ENCODE measurements at places on chromosomes 1 and 21.
A peak's percentile ranks its signal among the peaks of the same experiment; 100 is the strongest.

GRCh38 chr1:177928194-177928593, 41.7 kb downstream of the SEC16B start:
- no peak for DNase-seq

GRCh38 chr1:63024132-63024531, 240.2 kb downstream of the ATG4C start:
- DNase-seq, result no peak

DNA sequence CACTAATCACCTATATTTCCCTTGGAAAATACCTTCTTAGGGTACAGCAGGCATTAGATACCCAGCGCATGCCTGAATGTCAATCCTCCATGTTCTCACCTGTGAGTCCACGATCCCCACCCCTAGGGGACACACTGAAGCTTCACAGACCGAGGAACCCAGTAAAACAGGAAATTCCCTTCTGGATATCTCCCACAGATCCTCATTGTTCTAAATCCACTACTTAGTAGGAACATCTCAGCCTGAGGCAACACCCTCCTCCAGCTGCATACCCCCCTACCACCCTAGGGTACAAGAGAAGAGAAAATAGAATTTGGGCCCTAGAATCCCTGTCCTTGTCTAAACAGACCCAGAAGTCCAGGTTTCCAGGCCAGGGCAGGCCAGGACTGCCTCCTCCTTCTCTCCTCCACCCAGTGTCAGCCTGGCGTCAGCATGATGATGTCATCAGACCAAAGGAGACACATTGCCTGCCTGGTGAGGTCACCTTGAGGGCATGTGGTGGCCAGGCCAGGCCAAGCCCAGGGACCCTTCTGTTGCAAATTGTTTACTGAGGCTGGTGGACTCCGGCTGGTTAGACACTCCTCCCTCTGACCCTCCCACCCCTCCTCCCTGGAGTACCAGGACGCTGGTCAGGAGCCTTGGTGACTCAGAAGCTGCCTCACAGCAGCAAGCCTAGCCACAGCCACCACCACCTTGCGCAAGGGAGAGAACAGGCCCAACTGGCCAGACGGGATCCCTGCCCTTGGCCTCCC, 6.2 kb downstream of the NECTIN4 start:
- no peak for DNase-seq

- DNase-seq, result no peak
Observed at GRCh38 chr1:198264282-198264681, 107.5 kb downstream of the NEK7 start.

- no peak for DNase-seq
Observed at GRCh38 chr1:220818421-220819173, 31.9 kb downstream of the MTARC1 start.

GRCh38 chr1:210696709-210697108, 368.0 kb downstream of the HHAT start:
- no peak for DNase-seq

- DNase-seq, result no peak
Observed at GRCh38 chr1:33684396-33685179, 179.3 kb upstream of the HMGB4 start.

DNA sequence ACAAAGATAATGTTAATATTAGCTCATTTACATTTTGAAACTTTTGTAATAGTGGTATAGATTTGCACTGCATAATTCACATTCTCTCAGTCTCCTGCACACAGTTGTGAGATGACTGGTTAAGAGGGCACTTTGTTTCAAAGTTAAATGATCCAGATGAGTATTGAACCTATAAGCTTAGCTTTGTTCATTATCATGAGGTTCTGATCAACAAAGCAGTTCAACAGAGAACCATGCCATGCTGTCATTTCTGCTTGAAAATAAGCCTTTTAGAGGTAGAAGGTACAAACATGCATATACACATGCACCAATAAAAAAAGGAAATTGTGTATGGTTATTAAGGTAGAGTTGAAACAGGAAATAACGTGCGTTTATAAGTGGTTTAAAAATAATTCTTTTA, 4.8 kb downstream of the RAP1A start:
- peak; percentile 45 for DNase-seq

DNA sequence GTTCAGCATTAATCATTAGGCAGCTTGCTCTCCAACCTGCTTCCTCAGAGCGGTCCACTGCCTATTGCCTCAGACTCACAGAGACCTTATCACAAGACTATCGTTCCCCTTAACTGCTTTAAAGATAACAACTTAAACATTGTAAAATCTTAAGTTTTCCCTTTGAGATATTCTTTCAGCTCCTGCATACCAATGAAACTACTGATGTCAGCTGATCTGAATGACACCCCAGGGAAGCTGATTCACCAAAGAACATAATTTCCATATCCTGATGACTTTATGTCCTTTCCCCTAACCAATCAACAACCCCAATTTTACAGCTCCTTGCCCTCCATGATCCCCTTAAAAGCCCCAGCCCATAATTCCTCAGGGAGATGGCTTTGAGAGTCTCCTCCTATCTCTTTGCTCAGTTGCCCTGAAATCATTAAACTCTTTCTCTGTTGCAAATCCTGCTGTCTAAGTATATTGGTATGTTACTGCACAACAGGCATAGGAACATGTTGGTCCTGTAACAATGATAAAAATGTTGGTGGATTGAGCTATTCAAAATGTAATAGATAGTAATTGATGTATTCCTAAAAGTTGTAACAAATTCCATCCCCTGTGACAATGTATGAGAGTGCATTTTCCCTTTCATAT, 621.4 kb upstream of the RGS18 start:
- DNase-seq, result no peak

DNA sequence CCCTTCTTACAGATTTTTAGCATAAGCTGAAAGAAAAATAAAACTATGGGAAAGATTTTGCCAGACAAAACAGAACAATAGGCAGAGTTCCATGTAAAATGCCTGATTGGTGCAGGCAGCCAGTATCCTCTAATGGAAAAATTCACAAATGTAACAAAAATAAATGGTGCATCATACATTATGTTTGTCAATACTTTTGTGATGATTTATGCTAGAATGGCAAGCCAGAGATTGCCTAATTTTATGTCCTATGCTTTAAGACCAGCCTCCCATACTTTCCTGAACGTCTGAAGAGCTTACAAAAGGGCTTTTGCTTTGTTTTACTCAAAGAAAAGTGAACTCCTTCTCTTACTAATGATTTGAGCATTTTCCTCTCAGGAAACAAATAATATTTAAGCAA, 81.5 kb upstream of the KCNJ15 start:
- DNase-seq, result no peak

DNA sequence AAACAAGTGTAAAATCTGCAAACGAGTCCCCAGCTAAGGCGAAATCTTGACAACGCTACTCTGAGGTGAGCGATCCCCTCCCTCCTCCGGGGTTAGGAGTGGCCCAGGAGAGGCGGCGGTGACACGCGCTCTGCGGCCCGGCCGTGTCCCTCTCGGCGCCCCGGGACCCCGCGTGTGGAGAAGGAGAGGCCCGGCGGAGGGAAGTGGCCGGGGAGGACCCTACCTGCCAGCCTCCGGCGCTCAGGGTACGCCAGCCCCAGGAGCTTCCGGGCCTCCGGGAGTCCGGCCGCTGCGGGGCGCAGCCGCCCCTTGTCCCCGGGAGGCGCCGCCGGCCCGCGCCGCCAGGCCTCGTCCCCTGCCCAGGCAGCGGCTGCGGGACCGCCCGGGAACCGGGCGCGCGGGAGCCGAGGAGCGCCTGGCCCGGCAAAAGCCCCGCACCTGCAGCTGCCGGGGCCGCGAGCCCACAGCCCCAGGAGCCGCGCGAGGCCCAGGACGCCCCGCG, 543 bp downstream of the ABCB10 start:
- DNase-seq, result peak; percentile 19

DNA sequence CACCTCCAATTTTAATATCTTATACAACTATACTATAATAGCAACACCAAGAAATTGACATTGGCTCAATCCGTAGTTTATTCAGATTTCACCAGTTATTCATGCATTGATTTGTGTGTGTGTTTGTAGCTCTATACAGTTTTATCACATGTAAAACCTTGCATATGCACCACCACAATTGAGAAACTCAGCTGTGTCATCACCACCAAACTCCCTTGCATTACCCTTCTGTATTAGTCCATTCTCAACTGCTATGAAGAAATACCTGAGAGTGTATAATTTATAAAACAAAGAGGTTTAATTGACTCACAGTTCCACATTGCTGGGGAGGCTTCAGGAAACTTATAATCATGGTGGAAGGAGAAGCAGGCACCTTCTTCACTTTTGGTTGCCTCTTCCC, 162.1 kb downstream of the PATJ start:
- DNase-seq, result no peak

- peak; percentile 32 for DNase-seq
Observed at GRCh38 chr1:223129229-223129901, 13.7 kb downstream of the TLR5 start.

DNA sequence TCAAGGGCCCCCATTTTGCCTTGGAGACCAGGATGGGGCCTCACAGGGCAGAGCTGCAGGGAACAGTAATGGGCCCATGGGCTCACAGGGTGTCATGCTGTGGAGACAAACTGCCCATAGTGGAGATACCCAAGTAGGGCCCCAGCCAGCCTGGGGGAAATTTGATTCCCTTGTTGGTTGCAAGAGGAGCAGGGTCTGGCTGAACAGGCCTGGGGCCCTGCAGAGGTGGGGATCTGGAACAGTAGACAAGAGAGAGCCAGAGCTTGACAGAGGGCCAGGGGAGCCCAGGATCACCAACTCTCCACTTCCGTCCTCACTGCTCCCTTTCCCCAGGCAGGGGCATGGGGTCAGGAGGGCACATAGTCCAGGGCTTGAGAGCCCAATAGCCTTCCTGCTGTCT, 8.7 kb downstream of the S100B start:
- DNase-seq, result no peak

DNA sequence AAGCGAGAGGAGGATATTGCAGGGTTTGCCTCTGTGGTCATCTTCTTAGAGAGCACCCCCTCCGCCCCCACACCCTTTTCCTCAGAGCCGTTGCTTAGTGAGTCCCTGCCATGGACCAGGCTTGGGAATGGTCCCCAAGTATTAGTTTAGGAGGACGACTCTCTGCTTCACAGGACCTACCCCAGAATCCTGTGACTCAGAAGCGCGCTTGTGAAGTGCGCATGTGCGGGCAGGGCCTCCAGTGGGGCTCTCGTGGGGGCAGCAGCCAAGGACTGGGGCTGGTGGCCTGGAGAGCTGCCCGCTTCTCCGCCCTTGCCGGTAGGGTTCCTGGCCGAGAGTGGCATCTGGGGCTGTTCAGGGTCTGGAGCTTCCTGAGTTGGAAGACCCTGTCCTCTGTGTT, 37.3 kb upstream of the HMGN1 start:
- no peak for DNase-seq

DNA sequence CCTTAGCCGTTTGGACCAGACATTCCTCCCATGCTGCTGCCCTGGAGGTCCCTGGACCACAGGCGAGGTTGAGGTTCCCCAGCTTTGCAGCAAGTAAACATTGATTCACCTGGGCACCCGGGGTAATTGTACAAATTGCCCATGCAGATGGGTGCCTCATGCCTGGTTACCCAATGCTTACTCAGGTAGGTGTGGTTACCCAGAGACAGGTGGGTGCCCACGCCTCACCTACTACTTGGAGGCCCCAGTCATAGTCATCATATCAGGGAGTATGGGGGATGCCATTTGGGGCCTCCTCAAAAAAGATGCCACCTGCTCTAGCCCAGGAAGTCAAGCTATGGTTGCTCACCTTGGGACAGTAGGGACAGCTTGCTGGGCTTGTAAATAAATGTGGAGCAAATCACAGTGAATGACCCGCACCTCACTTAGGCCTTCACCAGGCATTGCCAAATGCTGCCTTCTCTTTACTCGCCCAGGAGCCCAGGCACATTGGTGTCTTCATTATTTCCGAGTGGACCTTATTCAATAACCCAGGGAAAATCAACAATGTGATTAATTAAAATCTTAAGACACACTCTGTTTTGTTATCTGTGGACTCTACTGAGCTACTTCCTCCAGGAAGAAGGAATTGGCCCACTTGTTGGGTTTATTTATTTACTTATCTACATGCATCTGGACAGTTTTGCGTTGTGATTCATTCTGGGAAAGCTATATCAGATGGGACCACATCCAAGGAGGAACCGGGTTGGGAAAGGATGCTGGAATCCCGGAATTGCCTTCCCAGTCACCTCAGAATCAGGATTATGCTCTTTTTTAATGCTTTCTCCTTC, 35.6 kb upstream of the GRHL3 start:
- no peak for DNase-seq

- DNase-seq, result no peak
Observed at GRCh38 chr1:225834417-225835329, 24.7 kb downstream of the EPHX1 start.

DNA sequence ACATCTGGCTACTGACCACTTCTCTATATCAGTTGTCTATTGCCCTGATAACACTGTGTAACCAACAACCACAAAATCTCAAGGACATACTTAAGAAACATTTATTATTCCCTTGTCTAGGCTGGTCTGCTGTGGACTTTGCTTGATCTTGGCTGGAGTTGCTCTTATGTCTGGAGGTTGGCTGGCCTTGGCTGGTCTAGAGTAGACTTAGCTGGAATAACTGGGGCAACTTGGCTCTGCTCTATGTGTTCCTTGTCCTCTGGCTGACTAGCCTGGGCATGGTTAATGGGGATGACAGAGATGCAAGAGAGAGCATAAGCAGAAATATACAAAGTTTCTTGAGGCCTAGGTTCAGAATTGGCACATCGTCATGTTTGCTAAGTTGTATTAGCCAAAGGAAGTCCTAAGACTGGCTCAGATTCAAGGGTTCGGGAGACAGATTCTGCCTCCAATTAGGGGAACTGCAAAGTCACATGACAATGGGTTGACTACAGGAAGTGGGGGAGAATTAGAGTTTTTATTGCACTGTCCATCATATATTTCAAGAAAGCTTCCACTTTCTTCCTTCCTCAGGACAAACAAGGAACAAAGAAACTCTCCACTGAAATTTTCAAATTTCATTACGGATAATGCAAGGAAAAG, 61.4 kb upstream of the HMCN1 start:
- DNase-seq, result no peak

GRCh38 chr1:153538315-153538821, 2.4 kb downstream of the S100A5 start:
- DNase-seq, result no peak

DNA sequence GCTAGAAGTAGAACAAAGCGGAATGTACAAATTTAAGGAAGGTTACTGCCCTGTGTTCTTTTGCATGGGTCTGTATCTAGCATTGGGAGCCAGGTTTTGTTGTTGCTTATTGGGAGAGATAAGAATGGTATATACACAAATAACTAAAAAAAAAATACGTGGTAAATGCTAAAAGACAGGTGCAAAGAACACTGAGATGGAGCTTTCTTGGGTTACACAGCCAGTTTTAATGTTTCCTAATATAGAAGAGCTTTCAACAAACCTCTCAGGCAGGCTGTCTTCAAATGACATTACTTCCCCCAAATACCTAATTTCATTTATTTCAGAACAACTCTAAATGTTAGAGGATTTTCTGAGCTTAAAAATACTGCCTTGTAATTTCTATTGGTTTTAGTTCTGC, 1.4 kb upstream of the MDM4 start:
- no peak for DNase-seq

DNA sequence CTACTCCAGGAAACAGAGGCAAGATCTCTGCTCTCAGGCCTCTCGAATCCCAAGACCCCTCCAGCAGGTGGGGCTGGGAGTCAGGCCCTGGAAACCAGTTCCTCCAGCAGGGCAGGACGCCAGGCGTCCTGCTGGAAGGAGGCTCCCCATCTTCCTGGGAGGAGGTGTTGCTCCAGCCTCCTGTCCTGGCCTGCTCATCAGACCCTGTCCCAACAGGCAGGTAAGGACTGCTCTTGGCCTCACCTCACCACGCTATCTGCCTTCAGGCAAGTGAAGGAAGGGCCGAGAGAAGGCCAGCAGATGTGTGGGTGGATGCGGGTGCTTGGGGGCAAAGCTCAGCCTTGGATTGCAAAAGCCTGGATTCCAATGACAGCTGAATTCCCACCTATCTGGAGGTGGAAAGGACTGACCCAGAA, 82.9 kb downstream of the SSBP3 start:
- no peak for DNase-seq

- DNase-seq, result no peak
Observed at GRCh38 chr1:186030453-186030852, 296.3 kb downstream of the HMCN1 start.

Data from central memory CD4-positive, alpha-beta T cell (primary cell).